ENCODE measurements at places on chromosomes 2 and 18.

GRCh38 chr2:201128933-201129505 lies 13.1 kb downstream of the CFLAR start:
- no peak for DNase-seq

DNA sequence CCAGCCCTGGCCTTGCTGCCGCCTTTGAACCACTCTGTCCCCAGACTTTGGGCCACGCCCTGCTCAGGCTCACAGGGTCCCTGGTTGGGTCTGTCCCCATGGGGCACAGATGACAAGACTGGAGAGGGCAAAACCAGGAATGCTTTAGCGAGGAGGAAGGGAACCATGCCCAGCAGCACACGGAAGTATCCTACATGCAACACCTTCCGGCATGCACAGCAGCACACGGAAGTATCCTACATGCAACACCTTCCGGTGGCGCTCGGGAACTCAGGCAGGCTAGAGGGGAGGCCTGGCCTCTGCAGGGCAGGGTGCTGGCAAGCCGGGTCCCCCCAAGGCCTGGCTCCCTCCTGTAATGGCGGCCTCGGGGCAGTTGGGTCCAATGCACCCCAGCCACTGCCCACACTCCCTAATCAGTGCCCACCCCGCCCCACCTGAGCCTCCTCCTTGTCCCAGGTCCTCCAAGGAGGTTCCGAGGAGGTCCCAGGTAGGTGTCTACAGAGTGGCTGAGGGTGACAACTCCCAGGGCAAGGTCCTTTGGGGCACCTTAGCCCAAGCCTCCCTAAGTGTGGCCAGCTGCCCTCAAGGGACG lies 33.6 kb upstream of the SNED1 start:
- no peak for DNase-seq

- DNase-seq, result no peak
Observed at GRCh38 chr2:42436370-42436769, 57.4 kb downstream of the KCNG3 start.

GRCh38 chr2:121184248-121184862 lies 100.6 kb downstream of the TFCP2L1 start:
- no peak for DNase-seq

DNA sequence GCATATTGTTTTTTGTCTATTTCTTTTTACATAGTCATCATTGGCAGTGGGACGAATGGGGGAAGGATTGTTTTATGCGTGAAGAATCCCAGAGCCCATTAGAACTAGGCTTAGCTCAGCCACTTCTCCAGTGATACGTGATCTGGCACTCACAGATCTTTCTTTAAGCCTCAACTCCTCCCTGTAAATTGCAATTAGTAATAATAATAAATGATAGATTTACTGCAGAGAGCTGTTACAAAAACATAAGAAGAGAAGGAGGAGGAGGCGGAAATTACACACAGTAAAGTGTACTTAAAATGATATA lies 629.3 kb downstream of the NRXN1 start:
- no peak for DNase-seq

- no peak for DNase-seq
Observed at GRCh38 chr2:142989273-142990204, 112.1 kb downstream of the KYNU start.

GRCh38 chr2:239278941-239279365 lies 121.9 kb downstream of the HDAC4 start:
- DNase-seq, result no peak

- no peak for DNase-seq
Observed at GRCh38 chr18:53745224-53745967, 479.1 kb downstream of the MBD2 start.

- DNase-seq, result no peak
Observed at GRCh38 chr2:12097859-12098258, 351.4 kb downstream of the LPIN1 start.

GRCh38 chr2:174120346-174120745 lies 128.0 kb downstream of the OLA1 start:
- no peak for DNase-seq

DNA sequence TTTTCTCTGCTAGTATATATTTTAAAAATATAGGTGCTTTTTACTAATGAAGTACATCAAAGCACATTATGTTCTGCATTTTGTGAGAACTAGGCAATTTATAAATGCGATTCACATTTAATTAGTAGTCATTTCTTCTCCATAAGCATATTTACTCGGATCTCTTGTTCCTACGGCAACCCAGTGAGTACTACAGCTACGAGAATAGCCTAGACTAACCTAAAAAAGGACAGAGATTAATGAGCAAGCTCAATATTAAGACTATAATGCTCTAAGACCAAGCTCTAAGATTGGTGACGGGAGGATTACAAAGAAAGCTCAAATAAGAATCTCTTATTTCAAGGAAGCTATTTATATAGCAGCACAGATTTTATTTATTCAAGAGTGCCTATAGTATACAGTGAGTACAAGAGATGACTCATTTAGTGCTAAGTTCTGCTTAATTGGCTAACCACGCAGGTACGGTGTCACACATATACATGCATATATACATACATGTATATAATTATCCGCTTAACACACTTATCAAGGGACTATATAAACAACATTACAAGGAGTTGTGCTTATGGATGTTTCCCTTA lies 364.7 kb downstream of the GPD2 start:
- DNase-seq, result no peak

GRCh38 chr2:238030422-238031155 lies 30.2 kb upstream of the SCLY start:
- no peak for DNase-seq

GRCh38 chr2:158242280-158242679 lies 140.6 kb downstream of the UPP2 start:
- no peak for DNase-seq

DNA sequence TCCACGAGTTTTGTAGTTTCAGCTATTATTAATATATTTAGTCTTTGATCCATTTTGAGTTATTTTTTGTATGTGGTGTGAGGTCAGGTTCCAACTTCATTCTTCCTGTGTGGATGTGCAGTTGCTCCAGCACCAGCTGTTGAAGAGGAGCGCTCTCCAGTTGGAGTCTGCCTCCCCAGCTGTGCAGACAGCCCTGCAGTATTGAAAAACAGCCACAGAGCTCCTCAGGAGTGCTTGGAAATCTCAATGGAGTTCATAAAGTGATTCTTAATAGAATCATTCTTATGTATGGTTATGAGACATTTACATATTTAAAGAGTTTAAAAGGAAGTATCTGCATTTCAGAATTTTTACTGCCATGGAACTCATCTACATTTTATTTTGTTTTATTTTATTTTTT lies 17.3 kb downstream of the DGKD start:
- DNase-seq, result no peak

DNA sequence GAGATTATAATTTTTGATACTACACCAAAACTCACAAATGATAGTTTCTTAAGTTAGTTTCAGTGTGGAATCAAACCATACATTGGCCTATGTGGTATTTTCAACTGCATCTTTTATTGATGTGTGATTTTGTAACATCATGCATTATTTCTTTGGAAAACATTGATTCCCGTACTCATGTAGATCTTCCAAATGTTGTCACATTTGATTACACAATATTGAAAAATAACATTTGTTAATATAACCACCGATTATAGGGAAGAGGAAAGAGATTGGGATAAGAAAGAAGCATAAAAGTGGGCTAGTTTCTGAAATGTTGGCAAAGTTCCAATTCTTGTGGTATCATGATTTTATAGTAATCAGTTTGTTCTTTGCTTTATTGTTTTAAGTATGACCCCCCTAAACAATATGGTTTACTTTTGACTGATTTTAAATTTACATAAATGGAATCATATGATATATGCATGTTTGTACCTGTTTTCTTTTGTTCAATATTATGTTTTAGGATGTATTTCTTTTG lies 117.2 kb upstream of the OTX1 start:
- DNase-seq, result no peak

DNA sequence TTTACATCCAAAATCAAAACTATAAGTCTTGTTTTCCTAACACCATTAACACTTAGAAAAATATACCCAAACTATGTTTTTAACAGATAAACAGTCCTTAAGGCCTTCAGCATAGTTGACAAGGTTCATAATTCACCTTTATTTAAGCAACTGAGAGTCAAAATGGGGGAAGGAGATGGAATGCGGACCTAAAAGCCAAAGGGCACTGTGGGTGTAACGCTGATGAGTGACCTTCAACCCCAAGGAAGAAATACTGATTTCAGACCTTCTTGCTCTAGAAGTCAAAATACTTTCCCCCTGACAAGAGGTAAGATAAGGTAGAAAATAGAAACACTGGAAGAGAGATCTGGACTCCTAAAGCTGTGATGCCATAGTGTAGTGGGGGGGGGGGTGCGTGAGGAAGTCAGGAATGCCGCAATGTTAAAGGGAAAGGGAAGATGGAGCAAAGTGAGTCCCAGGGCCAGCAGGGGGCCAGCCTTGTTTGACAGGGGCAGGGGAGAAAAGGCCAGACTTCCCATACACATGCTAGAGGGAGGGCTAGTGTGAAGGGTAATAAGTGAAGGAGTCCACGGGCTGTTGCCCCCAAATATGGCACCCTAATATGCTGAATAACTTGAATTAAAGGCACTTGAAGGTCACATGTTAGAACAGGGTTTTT lies 31.4 kb downstream of the CCDC93 start:
- no peak for DNase-seq

- DNase-seq, result no peak
Observed at GRCh38 chr2:169095621-169096105, 26.3 kb downstream of the DHRS9 start.

GRCh38 chr2:149082079-149082478 lies 43.6 kb downstream of the LYPD6B start:
- DNase-seq, result no peak

DNA sequence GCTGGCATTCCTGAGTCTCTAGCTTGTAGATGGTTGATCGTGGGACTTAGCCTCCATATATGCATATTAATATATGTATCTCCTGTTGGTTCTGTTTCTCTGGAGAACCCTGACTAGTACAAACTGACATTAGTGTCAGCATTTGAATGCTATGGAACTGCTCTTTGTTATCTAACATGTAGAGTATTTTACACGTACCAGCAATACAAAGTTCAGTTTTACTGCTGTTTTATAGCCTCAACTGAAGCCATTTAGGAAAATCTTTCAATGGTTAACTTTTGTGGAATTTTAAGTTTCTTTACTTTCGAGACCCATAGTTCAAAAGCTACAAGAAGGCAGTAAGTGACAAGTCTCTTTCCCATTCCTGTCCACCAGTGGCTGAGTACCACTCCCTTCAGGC lies 418.4 kb downstream of the NUP35 start:
- DNase-seq, result no peak

Measured in effector memory CD4-positive, alpha-beta T cell (primary cell).